Activated CD8-positive, alpha-beta T cell treated with anti-CD3 and anti-CD28 coated beads for 36 hours (primary cell): ENCODE measurements at places on chromosomes 3 and 15. TPM values are rescaled to one million over a fixed set of nuclear protein-coding genes. Genes with fewer than 3 reads are reported as not detected.

WDR72 gene
- total RNA-seq, result not detected

TRPC1 gene
- total RNA-seq, result 2.4 TPM

MELTF gene
- 3.4 TPM for total RNA-seq

FBXO40 gene
- not detected for total RNA-seq

SYNPR gene
- not detected for total RNA-seq

GRCh38 chr15:43541785-43542184, 24.4 kb downstream of the MAP1A start:
- H3K4me3 ChIP-seq, result no peak overlapping the region
- H3K36me3 ChIP-seq, result no peaks in the 10 kb centered on the region
- no peaks in the 10 kb centered on the region for H3K27me3 ChIP-seq
- H3K4me1 ChIP-seq, result no peaks in the 10 kb centered on the region

DNA sequence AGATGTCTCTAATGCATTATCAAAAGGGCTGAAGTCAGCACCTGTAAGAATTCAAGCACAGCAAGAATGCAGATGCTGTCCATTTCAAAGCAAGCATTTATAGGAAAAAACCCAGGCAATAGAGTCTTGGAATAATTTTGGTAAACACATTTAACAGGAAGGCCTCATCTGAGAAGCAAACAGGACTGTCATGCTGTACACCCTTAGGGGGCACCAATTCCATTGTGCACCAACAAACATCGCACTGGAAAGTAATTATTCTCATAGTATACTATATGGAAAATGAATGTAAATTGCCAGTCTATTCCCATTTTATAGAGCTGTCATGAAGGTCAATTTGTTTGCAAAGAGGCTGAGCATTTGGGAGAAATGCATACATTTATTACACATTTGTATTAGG, 247.3 kb upstream of the SUCLG2 start:
- H3K4me3 ChIP-seq, result no peak overlapping the region
- DNase-seq, result peak; percentile 5
- H3K27ac ChIP-seq, result no peak overlapping the region
- no peaks in the 10 kb centered on the region for H3K36me3 ChIP-seq

- peaks cover 2% of the 10 kb centered on the region for H3K36me3 ChIP-seq
- H3K4me3 ChIP-seq, result no peak overlapping the region
- peaks cover 19% of the 10 kb centered on the region for H3K4me1 ChIP-seq
- no peak overlapping the region for H3K27ac ChIP-seq
- DNase-seq, result no peak
These were observed 19.5 kb downstream of the ACVR2B start for GRCh38 chr3:38473229-38473628.

GRCh38 chr3:9875448-9875847, 4.6 kb downstream of the CIDEC start:
- no peak overlapping the region for H3K27ac ChIP-seq
- no peaks in the 10 kb centered on the region for H3K4me1 ChIP-seq
- no peak for DNase-seq

DNA sequence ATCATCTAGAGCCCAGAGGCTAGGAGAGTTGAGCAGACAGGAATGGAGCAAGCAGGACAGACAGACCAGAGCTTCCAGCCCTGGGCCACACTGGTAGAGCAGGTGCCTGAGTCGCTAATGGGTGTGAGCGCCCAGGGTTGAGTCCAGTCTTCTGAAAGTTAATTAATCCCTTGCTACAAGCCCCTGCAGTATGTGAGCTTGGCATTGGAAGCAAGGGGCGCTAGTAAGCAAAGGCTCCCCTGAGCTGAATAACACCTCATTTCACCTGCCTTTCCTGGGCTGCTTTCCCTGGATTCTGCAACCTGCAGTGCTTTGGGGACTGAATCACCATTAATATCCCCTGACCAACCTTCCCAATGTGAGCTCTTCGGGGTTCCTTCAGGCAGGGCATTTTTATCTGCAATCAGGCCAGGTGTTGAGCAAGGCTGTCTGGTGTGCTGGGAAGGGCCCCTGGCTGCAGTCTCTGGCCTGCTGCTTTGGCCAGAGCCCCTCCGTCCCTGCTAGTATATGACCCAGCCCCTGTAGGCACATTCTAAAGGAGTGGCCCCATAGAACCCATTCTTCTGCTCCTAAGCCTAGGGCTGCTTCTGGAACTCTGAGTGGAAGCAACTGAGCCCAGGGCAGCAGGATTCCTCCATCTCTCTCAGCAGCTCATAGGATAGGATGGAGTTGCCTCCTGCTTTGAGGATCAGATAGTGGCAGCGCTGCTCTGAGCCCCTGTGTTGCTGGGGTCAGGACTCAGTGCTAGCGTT, 45.1 kb upstream of the EPHB1 start:
- no peak for DNase-seq
- peaks cover 2% of the 10 kb centered on the region for H3K27me3 ChIP-seq
- no peaks in the 10 kb centered on the region for H3K36me3 ChIP-seq
- H3K27ac ChIP-seq, result no peak overlapping the region

DNA sequence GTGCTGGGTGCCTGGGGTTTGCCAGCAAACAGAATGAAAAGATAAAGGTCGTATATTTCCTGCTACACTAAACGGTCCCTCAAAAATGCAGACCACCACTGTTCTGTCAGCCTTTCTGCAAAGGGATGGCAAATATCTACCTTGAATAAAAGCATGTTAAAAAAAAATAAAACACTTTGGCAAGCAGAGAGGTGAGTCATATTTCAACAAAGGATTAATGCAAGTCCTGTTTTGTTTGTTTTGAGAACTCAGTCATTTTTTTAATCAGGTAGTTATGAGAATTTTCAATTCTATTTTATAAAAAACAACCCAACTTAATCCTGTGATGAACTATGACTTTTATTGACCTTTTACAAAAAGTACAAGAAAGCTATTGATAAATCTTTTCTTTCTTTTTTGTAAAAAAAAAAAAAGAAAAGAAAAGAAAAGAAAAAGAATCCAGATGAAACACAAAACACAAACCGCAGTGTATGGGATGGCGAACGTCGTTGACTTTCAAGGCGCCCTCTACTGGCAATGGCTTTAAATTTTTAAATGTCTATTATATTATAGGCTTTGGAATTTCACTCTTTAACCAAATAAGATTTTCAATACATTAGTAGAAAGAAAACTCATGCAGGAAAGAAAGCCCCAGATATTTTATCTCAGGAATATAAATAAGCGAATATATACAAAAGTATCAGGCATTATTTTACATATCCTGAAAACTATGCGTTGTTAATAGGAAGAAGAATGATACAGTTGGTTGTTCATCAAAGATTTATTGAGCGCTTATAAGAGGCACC, 87.8 kb downstream of the NCEH1 start:
- no peaks in the 10 kb centered on the region for H3K36me3 ChIP-seq
- H3K27ac ChIP-seq, result no peak overlapping the region
- H3K4me3 ChIP-seq, result no peak overlapping the region
- H3K4me1 ChIP-seq, result peaks cover 11% of the 10 kb centered on the region

DNA sequence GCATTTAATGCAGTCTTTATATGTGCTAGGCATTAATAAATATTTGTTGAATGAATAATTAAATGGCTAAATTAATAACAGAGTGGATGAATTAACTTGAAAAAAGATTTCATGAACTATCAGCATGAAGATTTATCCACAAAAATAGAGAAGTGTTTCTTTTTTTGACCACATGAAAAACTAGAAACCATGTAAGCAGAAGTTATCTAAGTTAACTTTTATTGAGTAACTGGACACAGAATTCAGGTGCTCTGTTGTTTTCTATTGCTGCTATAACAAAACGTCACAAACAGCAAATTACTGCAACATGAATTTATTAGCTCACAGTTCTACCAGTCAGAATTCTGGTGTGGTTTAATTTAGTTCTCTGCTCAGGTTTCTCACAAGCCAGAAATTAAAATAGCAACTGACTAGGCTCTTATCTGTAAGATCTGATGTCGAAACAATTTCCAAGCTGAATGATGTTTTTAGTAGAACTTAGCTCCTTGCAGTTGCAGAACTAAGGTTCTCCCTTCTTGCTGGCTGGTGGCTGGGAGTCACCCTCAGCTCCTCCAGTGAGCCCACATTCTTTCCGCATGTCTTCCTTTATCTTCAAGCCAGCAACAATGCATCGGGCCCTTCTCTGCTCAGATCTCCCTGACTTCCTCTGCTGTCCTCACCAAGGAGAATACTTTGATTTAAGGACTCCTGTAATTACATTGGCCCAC, 810.2 kb upstream of the ALCAM start:
- no peaks in the 10 kb centered on the region for H3K4me1 ChIP-seq
- no peak overlapping the region for H3K27ac ChIP-seq
- DNase-seq, result no peak
- H3K4me3 ChIP-seq, result no peak overlapping the region
- peaks cover 2% of the 10 kb centered on the region for H3K27me3 ChIP-seq

GRCh38 chr15:59437142-59437816, 707 bp upstream of the FAM81A start:
- H3K27ac ChIP-seq, result no peak overlapping the region
- DNase-seq, result no peak
- peaks cover 16% of the 10 kb centered on the region for H3K4me1 ChIP-seq
- H3K27me3 ChIP-seq, result peaks cover 51% of the 10 kb centered on the region
- peak overlapping the region; percentile 72 for H3K4me3 ChIP-seq
- no peaks in the 10 kb centered on the region for H3K36me3 ChIP-seq

DNA sequence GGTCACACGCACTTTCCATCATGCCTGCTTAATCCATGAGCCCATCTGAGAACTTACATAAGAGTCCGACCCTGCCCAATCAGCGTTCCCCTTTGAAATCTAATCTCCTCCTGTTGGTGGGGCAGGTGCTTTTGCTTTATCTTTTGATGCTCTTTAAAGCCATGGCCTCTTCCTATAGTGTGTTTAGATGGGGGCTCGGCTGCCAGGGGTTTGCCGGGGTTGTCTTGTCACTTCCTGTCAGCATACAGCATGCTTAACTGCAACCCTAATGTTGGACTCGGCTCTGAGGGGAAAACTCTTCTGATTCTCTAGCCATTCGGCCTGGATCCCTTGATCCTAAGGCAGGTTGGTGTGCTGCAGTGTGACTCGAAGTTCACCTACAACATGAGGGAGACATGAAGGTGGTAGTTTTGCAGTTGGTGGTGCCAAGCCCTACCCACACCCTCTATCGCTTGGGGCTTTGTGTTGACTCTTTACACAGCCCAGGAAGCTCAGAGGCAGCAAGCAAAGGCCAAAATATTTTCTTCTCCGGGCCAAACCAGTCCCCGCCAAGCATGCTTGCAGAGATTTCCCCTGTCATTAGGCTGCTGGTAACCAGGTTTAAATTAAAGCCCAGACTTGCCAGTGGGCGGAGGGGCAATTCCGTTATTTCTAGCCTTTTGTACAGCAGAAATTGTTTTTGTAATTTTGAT, 218.7 kb downstream of the FEZF2 start:
- H3K4me1 ChIP-seq, result no peaks in the 10 kb centered on the region
- no peak overlapping the region for H3K27ac ChIP-seq
- no peak for DNase-seq
- peaks cover 1% of the 10 kb centered on the region for H3K27me3 ChIP-seq
- no peak overlapping the region for H3K4me3 ChIP-seq

DNA sequence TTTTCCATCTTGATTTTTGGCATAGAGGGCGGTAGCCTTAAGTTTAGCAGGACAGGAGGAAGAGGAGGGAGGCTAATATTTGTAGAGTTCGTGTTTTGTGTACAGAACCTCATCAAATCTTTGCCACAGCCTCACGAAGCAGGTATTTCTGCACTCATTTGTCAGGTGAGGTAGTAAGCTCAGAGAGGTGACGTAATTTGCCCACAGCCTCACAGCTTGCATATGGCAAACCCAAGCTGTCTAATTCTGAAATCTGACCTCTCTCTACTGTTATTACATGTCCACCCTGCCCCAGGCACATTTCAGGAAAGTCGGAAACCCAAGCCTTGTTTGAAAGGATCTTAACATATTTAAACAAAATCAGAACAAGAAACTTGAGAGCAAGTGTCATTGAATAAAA, 91.1 kb upstream of the TPM1 start:
- no peak overlapping the region for H3K27ac ChIP-seq
- peaks cover 28% of the 10 kb centered on the region for H3K27me3 ChIP-seq
- no peaks in the 10 kb centered on the region for H3K36me3 ChIP-seq
- no peak overlapping the region for H3K4me3 ChIP-seq
- H3K4me1 ChIP-seq, result no peaks in the 10 kb centered on the region
- DNase-seq, result no peak

DNA sequence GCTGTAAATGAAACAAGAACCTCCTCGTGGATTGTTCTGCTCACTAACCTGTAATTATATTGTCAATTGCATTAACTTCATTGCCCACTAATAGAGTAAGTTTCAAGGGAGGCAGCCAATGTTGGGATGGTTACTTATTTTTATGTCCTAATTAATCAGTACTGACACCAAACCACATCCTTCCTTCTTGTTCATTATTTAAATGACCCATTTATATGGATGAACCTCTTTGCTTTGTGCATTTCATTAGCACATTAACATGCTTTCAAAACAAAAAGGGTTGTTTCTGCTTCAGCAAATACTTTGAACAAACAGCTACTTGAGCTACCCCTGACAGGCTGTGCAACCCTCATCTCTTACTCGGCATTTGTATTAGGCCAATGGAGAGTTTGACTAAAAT, 374.2 kb downstream of the MECOM start:
- no peak overlapping the region for H3K4me3 ChIP-seq
- no peaks in the 10 kb centered on the region for H3K36me3 ChIP-seq
- H3K27me3 ChIP-seq, result peaks cover 1% of the 10 kb centered on the region
- H3K27ac ChIP-seq, result no peak overlapping the region
- H3K4me1 ChIP-seq, result no peaks in the 10 kb centered on the region
- DNase-seq, result no peak

DNA sequence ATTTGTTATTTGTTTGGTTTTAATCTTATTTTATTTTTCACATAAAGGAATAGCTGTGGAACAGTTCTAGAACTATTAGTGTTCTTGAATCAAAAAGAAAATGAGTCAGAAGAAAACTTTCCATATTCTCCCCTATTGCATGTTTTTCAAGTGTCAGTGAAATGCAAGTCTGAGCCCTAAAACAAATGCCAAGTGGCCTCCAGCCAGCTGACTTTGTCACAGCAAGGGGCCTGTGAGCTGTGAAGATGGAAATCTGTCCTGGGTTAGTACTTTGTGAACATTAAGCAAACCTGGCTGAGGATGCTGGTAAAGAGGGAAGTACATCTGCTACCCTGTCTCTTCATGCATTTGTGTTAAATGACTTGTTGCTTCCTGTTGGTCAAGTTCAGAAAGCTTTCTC, 14.2 kb downstream of the LRRC49 start:
- DNase-seq, result no peak
- H3K27ac ChIP-seq, result no peak overlapping the region
- peaks cover 15% of the 10 kb centered on the region for H3K27me3 ChIP-seq
- no peaks in the 10 kb centered on the region for H3K36me3 ChIP-seq

DNA sequence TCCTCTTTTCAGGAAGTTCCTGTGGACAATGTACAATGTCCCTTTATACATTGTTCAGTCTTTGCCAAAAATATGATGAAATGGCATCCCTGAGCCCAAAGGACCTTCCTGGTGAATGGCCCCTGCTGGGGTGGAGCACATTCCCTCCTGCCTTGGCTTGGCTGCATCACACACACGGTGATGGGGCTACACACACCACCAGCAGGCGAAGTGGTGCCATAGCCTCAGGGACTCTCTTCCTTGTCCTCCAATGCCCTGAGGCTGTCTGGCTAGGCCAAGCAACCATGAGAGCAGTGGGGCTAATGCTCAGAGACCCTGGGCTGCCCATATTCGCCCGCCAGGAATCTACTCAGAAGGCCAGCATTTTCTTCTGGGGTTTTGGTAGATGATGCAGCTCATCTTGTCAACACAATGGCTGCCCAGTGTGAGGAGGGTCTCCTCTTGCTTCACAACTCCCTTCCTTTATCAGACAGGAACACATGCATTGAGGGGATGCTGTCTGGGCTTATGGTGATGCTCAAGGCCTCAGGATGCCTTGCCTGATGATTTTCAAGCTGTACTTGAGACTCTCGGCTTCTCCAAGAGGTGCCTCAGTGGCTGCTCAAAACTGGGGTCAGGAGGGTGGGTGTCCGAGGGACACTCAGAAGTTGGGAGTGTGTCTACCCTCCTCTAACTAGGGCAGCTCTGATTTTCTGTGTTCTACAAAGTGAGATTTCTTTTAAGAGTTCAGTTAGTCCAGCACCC, 40.9 kb upstream of the EPHB1 start:
- no peak for DNase-seq
- no peaks in the 10 kb centered on the region for H3K4me1 ChIP-seq
- H3K36me3 ChIP-seq, result no peaks in the 10 kb centered on the region
- no peak overlapping the region for H3K27ac ChIP-seq
- no peak overlapping the region for H3K4me3 ChIP-seq
